ENCODE measurements at places on chromosomes 11 and 22. TPM values are rescaled to one million over a fixed set of nuclear protein-coding genes. Genes with fewer than 3 reads are reported as not detected.

Gene CYB561A3
- total RNA-seq, result 31.7 TPM

- no peaks in the 10 kb centered on the region for H3K36me3 ChIP-seq
- no peak overlapping the region for H3K4me3 ChIP-seq
- DNase-seq, result no peak
- no peak overlapping the region for H3K27ac ChIP-seq
Observed at GRCh38 chr11:87866951-87867350, 308.3 kb downstream of the RAB38 start.

Gene TEX54
- not detected for total RNA-seq

Gene SLC25A45
- 10.4 TPM for total RNA-seq

Gene SLC25A18
- not detected for total RNA-seq

All from activated naive CD4-positive, alpha-beta T cell treated with anti-CD3 and anti-CD28 coated beads for 36 hours (primary cell).